ENCODE measurements at places on chromosomes 16 and 17. TPM values are rescaled to one million over a fixed set of nuclear protein-coding genes. Genes with fewer than 3 reads are reported as not detected.

The MYL4 gene
- not detected for total RNA-seq

The TMEM92 gene
- not detected for total RNA-seq

The TEX19 gene
- total RNA-seq, result not detected

The TNS4 gene
- total RNA-seq, result not detected

The SLC52A1 gene
- total RNA-seq, result 0.66 TPM

The ERN2 gene
- 0.83 TPM for total RNA-seq

The IGSF6 gene
- not detected for total RNA-seq

The COQ7 gene
- 19.8 TPM for total RNA-seq

The SALL1 gene
- total RNA-seq, result 0.17 TPM

The ADORA2B gene
- total RNA-seq, result 10.5 TPM

The ASPHD1 gene
- 5.9 TPM for total RNA-seq

The EME1 gene
- total RNA-seq, result 0.51 TPM

The VASN gene
- 57.0 TPM for total RNA-seq

Data from fibroblast of lung (primary cell).